B cell (primary cell): ENCODE measurements at places on chromosomes 11 and 22.

DNA sequence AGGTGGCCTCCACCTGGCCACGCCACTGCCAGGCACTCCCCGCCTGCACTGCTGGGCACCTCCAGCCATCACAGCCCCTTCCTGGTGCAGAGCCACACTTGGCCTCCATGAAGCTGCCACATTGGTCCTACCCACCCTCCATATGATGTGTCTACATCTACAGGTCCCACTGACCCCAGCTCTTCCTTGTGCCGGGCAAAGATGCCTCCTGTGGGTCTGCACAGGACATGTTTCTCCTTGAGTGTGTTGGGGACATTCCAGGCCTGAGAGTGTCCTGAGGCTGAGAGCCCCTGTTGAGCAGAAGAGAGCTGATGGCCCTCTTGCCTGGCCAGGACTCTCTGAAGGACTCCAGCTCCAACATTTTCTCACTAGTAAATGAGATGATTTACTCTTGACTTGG, 7.5 kb downstream of the THY1 start:
- no peak for DNase-seq

GRCh38 chr22:46006379-46007002, 29.5 kb upstream of the WNT7B start:
- DNase-seq: peak; percentile 88

GRCh38 chr11:28819741-28820140, 711.6 kb downstream of the METTL15 start:
- DNase-seq: no peak

DNA sequence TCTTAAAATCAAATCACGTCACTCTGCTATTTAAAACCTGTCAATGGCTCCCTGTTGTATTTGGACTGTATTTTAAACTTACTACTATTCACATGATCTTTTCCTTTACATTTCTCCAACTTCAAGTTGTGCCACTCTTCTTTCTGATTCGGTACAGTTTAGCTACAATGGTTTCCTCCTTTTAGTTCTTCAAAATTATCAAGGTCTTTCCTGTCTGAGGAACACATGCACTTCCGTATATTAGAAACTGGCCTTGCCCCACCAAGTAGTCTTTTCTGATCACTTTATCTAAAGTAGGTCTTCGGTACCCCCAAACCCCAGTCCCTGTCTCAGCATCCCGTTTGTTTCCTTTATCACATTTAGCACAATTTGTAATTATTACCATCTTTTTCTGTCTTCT, 81.8 kb downstream of the MTMR3 start:
- no peak for DNase-seq

DNA sequence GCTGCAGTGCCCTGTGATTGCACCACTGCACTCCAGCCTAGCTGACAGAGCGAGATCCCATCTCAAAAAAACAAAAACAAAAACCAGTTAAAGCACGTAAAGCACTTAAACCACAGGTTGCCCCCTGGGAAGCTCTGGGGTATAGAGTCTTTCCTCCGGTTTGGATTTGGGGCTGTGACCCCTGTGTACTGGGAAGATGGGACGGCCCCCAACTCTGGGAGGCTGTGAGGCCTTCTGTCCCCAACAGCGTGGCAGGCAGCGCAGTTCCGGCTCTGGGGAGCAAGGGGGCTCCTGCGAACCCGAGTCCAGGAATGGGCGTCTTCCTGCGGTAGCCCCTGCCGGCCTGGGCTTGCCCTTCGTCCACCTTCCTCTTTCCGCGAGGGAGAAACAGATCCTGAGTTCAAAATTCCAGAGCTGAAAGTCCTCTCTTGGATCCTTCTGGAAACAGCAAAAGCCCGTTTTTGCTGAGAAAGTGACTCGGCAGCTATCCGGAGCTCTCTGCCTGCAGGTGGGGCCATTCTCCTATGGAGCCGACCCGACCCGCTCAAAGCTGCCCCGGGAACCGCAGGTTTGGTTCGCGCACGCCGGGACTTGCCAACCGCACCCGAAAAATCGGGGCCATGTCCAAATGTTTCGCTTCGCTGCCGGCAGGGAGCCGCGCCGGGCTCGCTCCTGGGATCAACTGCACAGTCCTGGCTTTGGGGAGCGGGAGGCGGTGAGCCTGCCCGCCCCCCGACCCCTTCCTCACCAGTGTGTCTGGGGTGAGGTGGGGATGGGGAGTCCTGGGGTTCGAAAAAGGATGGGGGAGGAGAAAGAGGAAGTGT, 36.3 kb upstream of the POLA2 start:
- DNase-seq: peak; percentile 73

GRCh38 chr11:70834277-70834940, 418.0 kb downstream of the SHANK2 start:
- DNase-seq: no peak

DNA sequence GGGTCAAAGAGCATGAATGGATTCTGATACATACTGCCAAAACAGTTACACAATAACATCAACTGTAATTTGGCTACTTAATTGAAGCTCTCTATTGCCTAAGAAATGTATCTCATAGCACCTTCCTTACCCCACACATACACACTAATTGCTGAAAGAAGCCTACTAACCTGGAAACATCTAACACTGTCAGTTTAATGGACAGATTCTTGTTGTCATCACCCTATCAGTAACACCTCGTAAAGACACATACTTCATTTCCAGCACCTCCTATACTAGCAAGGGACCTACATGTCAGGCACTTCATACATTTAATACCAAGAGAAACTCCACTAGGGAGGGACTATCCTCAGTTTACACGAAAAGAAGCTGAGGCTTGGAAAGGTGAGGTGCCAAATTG, 9.9 kb downstream of the NAP1L4 start:
- no peak for DNase-seq

DNA sequence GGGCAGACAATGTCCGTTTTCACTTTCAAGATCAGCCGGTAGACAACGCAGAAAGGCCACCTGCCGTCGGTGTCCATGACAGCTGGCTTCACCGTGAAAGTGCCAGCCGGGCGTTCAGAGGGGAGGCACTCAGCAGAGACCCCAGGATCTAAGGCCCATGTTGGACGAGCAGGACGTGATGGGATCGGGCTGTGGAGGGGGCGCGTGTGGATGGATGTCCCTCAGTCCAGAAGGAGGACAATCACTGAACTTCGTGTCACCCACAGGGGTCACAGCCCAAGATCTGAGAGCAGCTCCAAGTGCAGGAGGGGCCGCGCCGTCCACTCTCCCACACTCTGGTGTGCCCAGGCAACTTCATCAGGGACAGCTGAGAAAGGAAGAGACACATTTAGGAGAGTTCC, 164.4 kb downstream of the BRD1 start:
- DNase-seq: no peak

GRCh38 chr22:45216133-45217003, 24.3 kb downstream of the KIAA0930 start:
- no peak for DNase-seq

DNA sequence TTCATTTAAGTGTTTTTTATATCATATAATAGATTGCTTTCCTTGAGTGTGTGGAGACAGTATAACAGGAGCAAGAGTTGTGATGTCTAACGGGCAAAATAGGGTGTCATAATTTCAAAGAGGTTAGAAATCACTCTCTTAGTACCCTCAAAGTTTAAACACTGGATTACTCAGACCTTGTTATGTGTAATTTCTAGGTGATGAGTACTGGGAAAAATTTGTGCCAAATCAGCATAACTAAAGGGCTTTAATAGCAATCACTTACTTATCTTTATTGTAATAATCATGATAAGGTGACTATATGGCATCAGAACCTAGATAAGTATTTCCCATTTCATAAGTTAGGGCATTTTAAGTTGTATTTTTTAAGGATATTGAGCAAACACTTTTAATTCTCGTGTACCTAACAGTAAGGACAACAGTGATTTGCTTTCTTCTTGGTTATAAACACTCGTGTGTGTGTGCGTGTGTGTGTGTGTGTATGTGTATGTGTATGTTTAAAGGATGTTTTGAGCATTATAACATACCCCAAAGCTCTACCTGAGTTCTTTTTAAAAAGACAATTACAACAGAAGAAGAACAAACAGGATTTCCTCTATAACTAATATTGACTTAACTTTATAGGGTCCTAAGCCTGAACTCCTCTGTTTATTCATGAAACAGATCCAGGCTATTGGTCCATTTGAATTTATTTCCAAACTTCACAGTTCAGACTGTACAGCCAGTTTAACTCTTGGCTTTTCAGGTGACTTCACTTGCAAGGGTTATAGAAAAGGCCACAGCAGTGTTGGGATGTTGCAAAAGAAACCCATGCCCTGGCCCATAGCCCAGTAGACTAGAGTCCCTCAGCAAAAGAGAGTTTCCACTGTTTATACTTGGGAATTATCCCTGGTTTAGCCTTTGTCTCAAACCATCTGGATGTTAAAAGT, 23.7 kb upstream of the PDE3B start:
- DNase-seq: no peak

- DNase-seq: no peak
These were observed 7.5 kb downstream of the TMEM138 start for GRCh38 chr11:61369372-61370348.

- no peak for DNase-seq
These were observed 15.2 kb downstream of the ROBO4 start for GRCh38 chr11:124882339-124883071.

DNA sequence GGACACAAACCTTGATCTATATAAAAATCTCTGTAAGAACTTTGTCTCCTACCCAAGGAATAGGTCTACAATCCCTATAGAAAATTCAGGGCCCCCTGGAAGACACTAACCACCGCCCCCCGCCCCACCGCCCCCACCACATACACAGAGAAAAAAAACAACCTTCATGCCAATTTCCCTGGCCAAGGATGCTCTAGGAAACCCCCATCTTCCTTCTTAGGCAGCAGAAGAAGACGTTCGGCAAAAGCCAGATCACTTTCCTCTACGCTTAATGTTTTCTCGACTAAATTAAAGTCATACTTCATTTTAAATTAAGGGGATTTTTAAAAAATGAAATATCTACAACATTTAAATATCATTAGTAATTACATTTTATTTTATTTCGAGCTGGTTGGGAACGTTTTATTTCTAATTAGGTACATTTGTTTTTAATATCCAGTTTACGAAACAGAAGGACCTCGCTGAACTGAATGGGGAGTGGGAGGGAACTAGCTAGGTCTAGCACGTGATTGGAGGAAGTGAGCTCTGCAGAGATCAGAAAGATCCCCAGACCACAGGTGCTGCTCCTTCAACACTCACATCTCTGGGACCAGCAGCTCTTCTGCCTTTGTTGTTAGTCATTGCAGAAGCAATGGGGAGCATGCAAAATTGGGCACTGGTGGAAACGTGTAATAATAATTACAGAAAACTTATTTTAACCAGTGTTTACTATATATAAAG, 472.3 kb downstream of the MN1 start:
- no peak for DNase-seq

- peak; percentile 70 for DNase-seq
These were observed 16.1 kb downstream of the CPT1A start for GRCh38 chr11:68825571-68825970.

- no peak for DNase-seq
These were observed 14.4 kb upstream of the PVALB start for GRCh38 chr22:36831206-36831605.

DNA sequence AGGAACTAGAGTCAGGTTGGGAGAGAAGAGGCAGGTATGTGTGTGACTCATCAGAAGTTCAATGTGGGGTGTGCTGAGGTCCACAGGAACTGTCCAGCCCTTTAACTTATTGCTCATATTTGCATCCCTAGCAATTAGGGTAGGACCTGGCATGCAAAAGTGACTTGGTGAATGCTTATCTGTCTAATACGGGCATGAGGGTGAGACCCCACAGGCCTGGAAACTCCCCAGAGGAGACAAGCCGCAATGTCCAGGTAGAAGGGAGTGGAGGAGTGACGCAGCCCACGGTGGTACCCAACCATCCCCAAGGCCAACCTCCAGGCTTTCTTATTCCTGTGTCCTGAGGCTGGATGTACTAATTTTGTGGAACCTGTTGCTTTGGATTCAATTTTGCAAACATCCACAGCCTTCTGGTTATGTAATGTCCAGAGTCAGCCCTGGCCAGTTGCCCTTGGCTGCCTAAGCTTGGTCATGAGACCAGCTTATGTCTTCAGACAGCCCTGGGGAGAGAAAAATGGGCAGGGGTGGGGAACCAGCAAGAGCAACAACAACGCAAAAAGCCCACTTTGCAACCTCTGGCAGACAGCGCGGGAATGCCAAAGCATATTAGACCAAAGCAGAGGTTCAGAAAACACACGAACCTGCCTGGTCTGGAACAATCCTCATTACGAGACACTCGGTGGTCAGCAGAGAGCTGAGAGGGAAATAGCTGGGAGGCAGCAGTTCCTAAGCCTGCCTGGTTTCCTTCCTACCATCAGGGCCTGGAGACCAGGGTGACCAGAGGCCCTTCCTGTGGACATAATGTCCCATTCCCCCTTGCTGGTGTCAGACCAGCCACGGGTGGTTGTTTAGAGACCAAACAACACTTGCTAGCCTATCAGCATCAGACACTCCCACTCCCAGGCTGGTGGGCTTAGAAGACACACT, 49.3 kb downstream of the TIMP3 start:
- DNase-seq: no peak

DNA sequence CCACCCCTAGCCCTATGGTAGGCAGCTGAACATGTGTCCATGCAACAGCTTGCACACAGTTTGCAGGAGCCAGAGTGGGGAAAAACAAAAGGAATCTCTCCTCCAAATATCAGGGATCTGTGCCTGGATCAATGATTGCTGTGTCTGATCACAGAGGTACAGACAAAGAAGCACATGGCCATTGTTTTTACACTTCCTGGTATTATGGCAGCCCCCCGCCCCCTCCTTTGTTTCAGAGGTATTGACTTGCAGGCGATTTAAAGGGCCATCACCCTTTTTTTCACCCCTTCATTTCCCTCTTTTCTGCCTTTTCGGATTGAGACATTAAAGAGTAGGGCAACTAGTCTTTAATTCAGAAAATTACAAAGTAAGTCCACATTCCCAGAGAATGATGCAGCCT, 453.0 kb upstream of the LUZP2 start:
- DNase-seq: no peak

DNA sequence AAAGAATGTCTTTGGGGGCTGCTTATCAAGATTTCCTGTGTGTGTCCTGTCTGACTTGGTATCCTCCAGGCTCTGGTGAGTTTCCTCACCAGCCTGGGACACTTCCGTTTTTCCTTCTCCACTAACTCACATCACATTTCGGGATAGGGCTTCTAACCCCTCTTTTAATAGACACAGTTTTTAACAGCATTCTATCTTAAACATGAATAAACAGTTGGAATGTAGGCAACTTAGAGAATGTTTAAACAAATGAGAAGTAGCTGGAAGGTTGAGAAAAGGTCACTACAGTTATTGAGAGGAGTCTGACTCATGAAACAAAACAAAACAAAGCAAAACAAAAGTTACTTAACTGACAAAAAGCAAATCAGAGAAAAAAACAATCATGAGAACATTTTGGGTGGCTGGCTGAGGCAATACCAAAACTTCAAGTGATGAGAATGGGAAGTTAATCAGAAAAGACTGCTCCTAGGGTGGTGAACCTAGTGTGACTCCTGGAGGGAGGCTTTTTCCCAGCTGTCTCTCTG, 64.7 kb upstream of the CTSC start:
- DNase-seq: no peak

- DNase-seq: no peak
These were observed 48.5 kb downstream of the CSNK2A3 start for GRCh38 chr11:11304550-11304949.

- DNase-seq: no peak
These were observed 6.7 kb downstream of the LRFN4 start for GRCh38 chr11:66863428-66864125.

GRCh38 chr11:20248871-20249270, 88.6 kb upstream of the DBX1 start:
- no peak for DNase-seq
